Stomach (tissue), 19 donors: ENCODE measurements at places on chromosomes 16 and 17. TPM values are rescaled to one million over a fixed set of nuclear protein-coding genes. Genes with fewer than 3 reads are reported as not detected.

GRCh38 chr16:56274369-56274768, 83.1 kb downstream of the GNAO1 start:
- no peak overlapping the region for H3K27ac ChIP-seq
- no peaks in the 10 kb centered on the region for H3K27me3 ChIP-seq
- no peaks in the 10 kb centered on the region for H3K36me3 ChIP-seq

DNA sequence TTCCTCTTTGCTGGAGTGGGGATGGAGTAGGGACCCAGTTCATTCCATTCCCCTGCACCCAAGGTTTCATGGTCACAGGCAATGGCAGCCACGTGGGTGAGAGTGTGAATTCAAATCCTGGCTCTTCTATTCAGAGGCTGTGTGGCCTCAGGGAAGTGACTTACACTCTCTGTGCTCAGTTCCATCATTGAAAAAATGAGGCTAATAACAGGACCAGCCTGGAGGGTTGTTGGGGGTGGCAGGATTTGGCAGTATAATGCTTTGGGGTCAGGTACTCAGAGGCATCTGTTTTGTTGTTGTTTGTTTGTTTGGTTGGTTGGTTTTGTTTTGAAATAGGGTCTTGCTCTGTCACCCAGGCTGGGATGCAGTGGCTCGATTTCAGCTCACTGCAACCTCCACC, 2.2 kb upstream of the CRISPLD2 start:
- H3K4me3 ChIP-seq = no peak overlapping the region
- H3K27me3 ChIP-seq = no peaks in the 10 kb centered on the region
- H3K36me3 ChIP-seq = no peaks in the 10 kb centered on the region
- no peak overlapping the region for H3K27ac ChIP-seq

The CDC6 gene
- 3.1 TPM for polyA plus RNA-seq

- H3K4me1 ChIP-seq = no peaks in the 10 kb centered on the region
- H3K27me3 ChIP-seq = no peaks in the 10 kb centered on the region
- no peaks in the 10 kb centered on the region for H3K36me3 ChIP-seq
- H3K4me3 ChIP-seq = no peak overlapping the region
These were observed 135.8 kb downstream of the TRIM37 start for GRCh38 chr17:58970609-58971450.

DNA sequence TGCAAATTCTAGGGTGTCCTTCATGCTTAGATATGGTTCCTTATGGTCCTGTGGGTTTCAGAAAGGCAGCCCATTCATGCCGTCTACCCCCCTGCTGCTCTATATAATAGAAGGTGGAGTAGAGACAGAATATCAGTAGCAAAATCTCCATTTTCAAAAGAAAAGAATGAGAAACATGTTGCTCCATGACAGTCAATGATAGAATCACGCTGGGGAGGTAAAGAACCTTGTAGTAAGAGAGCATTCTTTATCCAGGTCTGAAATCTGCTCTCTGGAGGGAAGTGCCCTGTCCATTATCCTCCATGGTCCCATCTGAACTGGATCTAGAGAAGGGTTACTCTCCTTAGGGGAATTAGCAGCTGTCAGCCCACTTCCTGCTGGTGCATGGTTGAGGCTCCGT, 272.8 kb downstream of the WWOX start:
- no peaks in the 10 kb centered on the region for H3K36me3 ChIP-seq
- no peak overlapping the region for H3K27ac ChIP-seq
- no peaks in the 10 kb centered on the region for H3K27me3 ChIP-seq
- no peaks in the 10 kb centered on the region for H3K4me1 ChIP-seq
- H3K4me3 ChIP-seq = no peak overlapping the region

The ODAD4 gene
- polyA plus RNA-seq = 0.81 TPM

- H3K4me1 ChIP-seq = peaks cover 7% of the 10 kb centered on the region
- no peak for DNase-seq
- H3K4me3 ChIP-seq = no peak overlapping the region
- no peaks in the 10 kb centered on the region for H3K36me3 ChIP-seq
- H3K27me3 ChIP-seq = no peaks in the 10 kb centered on the region
These were observed 4.5 kb upstream of the CMTM4 start for GRCh38 chr16:66701026-66701425.

GRCh38 chr16:14302399-14303181, 231.5 kb downstream of the MRTFB start:
- peaks cover 53% of the 10 kb centered on the region for H3K4me1 ChIP-seq
- DNase-seq = no peak
- H3K4me3 ChIP-seq = peak overlapping the region; percentile 82
- H3K27me3 ChIP-seq = peaks cover 32% of the 10 kb centered on the region
- peak overlapping the region; percentile 86 for H3K27ac ChIP-seq

- H3K27ac ChIP-seq = no peak overlapping the region
- H3K4me3 ChIP-seq = no peak overlapping the region
- peaks cover 25% of the 10 kb centered on the region for H3K27me3 ChIP-seq
- H3K4me1 ChIP-seq = peaks cover 5% of the 10 kb centered on the region
These were observed 5.4 kb upstream of the HAP1 start for GRCh38 chr17:41739661-41740352.

GRCh38 chr17:73841431-73842060, 197.3 kb upstream of the SDK2 start:
- H3K36me3 ChIP-seq = no peaks in the 10 kb centered on the region
- H3K4me1 ChIP-seq = no peaks in the 10 kb centered on the region
- H3K27me3 ChIP-seq = no peaks in the 10 kb centered on the region
- H3K4me3 ChIP-seq = no peak overlapping the region
- DNase-seq = peak; percentile 22

DNA sequence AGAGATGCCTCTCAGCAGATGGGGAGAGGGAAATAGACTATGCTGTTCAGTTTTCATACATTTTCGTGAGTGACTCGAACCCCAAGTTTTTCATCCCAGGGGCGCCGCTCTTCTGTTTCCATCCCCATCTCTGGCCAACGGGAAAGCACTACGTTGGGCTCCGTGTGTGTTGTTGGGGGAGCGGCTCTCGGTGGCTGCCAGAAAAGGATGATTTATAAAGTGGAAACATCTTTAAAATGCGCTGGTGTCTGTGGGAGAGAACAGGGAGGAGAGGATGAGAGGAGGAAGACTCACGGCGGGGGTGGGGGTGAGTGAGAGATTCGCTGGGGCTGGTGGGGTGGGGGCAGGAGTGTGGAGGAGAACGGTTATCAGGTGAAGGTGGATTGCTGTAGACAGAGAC, 5.8 kb downstream of the TBX4 start:
- peaks cover 52% of the 10 kb centered on the region for H3K4me1 ChIP-seq
- DNase-seq = no peak
- no peaks in the 10 kb centered on the region for H3K36me3 ChIP-seq
- no peak overlapping the region for H3K27ac ChIP-seq
- peaks cover 40% of the 10 kb centered on the region for H3K27me3 ChIP-seq

- peaks cover 5% of the 10 kb centered on the region for H3K4me1 ChIP-seq
- DNase-seq = no peak
- no peak overlapping the region for H3K27ac ChIP-seq
- no peaks in the 10 kb centered on the region for H3K27me3 ChIP-seq
- H3K4me3 ChIP-seq = no peak overlapping the region
These were observed 14.6 kb downstream of the SPNS3 start for GRCh38 chr17:4448197-4448980.

GRCh38 chr16:7408700-7409365, 76.2 kb downstream of the RBFOX1 start:
- peaks cover 7% of the 10 kb centered on the region for H3K27me3 ChIP-seq
- H3K4me3 ChIP-seq = no peak overlapping the region
- H3K4me1 ChIP-seq = no peaks in the 10 kb centered on the region
